ENCODE measurements at places on chromosomes 7 and 10. TPM values are rescaled to one million over a fixed set of nuclear protein-coding genes. Genes with fewer than 3 reads are reported as not detected.

The ADARB2 gene
- 0.86 TPM for total RNA-seq

The FAM237B gene
- not detected for total RNA-seq

The CYP17A1 gene
- total RNA-seq: not detected

The CPEB3 gene
- total RNA-seq: 2.9 TPM

The SH2B2 gene
- 2.5 TPM for total RNA-seq

The TCF7L2 gene
- 14.4 TPM for total RNA-seq

The RELN gene
- under 0.01 TPM for total RNA-seq

The SFR1 gene
- 23.2 TPM for total RNA-seq

The CAMK2B gene
- 0.26 TPM for total RNA-seq

The MAGI2 gene
- total RNA-seq: 22.2 TPM

The PNLIPRP2 gene
- not detected for total RNA-seq

The ZC3HAV1L gene
- total RNA-seq: 11.7 TPM

The LFNG gene
- 5.1 TPM for total RNA-seq

The KNDC1 gene
- 0.65 TPM for total RNA-seq

The NUTM2E gene
- not detected for total RNA-seq

The MCU gene
- total RNA-seq: 70.7 TPM

The XRCC2 gene
- 1.4 TPM for total RNA-seq

The EPO gene
- total RNA-seq: not detected

The PIP gene
- not detected for total RNA-seq

The UPF2 gene
- total RNA-seq: 17.1 TPM

The ZNF485 gene
- total RNA-seq: 3.4 TPM

The KEL gene
- total RNA-seq: not detected

The ST8SIA6 gene
- not detected for total RNA-seq

The TMEM176A gene
- total RNA-seq: not detected

The RET gene
- total RNA-seq: 0.32 TPM

The RAB19 gene
- 0.22 TPM for total RNA-seq

The EBF3 gene
- 8.4 TPM for total RNA-seq

The WEE2 gene
- total RNA-seq: not detected

The SLC25A13 gene
- total RNA-seq: 24.8 TPM

The CYTH3 gene
- 63.0 TPM for total RNA-seq

The NCF1 gene
- not detected for total RNA-seq

The FOXI2 gene
- not detected for total RNA-seq

The ZNF37A gene
- 17.4 TPM for total RNA-seq

The PRPS1L1 gene
- total RNA-seq: not detected

The ADIRF gene
- 50.6 TPM for total RNA-seq

The DHTKD1 gene
- 19.6 TPM for total RNA-seq

The HTR7 gene
- 0.11 TPM for total RNA-seq

The CLEC5A gene
- not detected for total RNA-seq

The OGDH gene
- total RNA-seq: 116 TPM

The ACTL6B gene
- not detected for total RNA-seq

The FAM25A gene
- not detected for total RNA-seq

The CLRN3 gene
- not detected for total RNA-seq

The RBM48 gene
- total RNA-seq: 17.3 TPM

The FAM53B gene
- total RNA-seq: 14.1 TPM

The STEAP1 gene
- 55.5 TPM for total RNA-seq

The SPDYE5 gene
- total RNA-seq: 0.13 TPM

The TRIL gene
- 0.13 TPM for total RNA-seq

The AQP1 gene
- total RNA-seq: 0.86 TPM

The LIPF gene
- not detected for total RNA-seq

The SLC26A5 gene
- total RNA-seq: not detected

The ABCC2 gene
- 1.6 TPM for total RNA-seq

The ATOH7 gene
- not detected for total RNA-seq

The UTF1 gene
- total RNA-seq: not detected

The KIF11 gene
- 26.5 TPM for total RNA-seq

The CYP3A4 gene
- total RNA-seq: not detected

The NKX2-3 gene
- not detected for total RNA-seq

The CDC14C gene
- 0.22 TPM for total RNA-seq

The GRID2IP gene
- 0.11 TPM for total RNA-seq

The OLAH gene
- not detected for total RNA-seq

All from articular chondrocyte of knee joint (primary cell).